ENCODE measurements at places on chromosomes 2 and 18. TPM values are rescaled to one million over a fixed set of nuclear protein-coding genes. Genes with fewer than 3 reads are reported as not detected.

- no peak for DNase-seq
Observed at GRCh38 chr2:71669628-71670429, 216.5 kb downstream of the DYSF start.

GRCh38 chr2:219384083-219384713, 3.5 kb downstream of the DNPEP start:
- no peak for DNase-seq

DNA sequence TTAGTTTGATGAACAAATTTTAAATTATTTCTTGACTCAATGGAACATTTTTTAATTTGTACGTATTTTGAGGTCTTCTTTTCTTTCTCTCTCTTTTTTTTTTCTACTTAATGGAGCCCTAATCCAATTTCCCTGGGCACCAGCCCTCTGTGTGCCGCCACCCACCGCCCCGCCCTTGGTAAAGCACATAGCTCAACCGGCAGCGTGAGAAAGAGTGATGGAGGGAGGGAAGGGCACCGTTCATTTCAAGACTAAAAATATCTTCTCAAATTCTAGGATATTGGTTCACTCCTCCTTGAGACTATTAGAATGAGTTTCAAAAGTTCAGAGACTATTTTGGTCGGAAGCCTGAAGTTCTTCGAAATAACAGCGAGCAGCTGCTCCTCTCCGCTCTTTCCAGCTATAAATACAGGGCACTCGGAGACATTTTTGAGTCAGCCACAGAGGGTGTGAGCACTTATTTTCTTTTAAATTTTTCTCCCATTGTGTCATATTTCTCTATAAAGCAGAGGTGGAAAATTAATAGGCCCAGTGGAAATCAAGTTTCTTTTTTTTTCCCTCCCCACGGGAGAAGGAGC, 731.7 kb upstream of the ID2 start:
- DNase-seq: no peak

GRCh38 chr2:97691166-97691565, 21.7 kb downstream of the C2orf92 start:
- DNase-seq: no peak

GRCh38 chr2:62382757-62383156, 123.2 kb downstream of the TMEM17 start:
- peak; percentile 7 for DNase-seq

- DNase-seq: no peak
Observed at GRCh38 chr18:36590621-36591580, 237.9 kb downstream of the TPGS2 start.

DNA sequence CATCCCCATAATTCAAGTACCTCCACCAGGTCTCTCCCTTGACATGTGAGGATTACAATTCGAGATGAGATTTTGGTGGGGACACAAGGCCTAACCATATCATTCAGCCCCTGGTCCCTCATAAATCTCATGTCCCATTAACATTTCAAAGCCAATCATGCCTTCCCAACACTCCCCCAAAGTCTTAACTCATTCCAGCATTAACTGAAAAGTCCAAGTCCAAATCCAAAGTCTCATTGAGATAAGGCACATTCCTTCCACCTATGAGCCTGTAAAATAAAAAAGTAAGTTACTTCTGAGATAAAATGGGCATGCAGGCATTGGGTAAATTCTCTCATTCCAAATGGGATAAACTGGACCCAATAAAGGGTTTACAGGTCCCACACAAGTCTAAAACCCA, 849.7 kb downstream of the BCL11A start:
- DNase-seq: no peak

GRCh38 chr2:111100087-111100764, 20.5 kb upstream of the BCL2L11 start:
- no peak for DNase-seq

DNA sequence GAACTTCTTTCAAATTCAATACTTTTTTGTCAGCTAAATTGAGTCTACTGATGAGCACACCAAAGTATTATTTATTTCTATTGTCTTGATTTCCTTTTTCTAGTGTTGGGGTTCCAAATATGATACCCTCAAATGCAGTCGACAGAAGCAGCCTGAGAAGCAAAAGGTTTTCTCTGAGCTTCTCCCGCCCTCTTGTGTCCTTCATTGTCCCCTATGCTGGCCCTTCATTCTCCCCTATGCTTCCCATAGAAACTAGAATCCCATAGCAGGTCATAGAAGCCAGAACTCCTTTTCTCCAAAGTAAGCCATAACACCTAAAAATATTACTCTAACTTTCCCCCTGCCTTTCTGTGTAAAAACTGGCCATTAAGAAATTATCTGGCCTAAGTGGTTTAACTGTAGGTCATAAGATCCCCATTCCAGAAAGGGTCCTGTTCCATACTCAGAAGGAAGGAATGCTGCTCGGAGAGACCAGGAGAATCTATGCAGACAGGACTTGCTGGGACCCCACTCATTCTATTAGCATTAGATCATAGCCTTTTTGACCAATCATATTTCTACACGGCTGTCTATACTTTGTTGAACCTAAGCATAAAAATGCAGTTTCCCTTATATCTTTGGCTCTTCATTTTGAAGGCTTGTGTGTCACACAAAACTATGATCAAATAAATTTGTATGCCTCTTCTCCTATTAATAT, 764.6 kb upstream of the PKDCC start:
- no peak for DNase-seq

DNA sequence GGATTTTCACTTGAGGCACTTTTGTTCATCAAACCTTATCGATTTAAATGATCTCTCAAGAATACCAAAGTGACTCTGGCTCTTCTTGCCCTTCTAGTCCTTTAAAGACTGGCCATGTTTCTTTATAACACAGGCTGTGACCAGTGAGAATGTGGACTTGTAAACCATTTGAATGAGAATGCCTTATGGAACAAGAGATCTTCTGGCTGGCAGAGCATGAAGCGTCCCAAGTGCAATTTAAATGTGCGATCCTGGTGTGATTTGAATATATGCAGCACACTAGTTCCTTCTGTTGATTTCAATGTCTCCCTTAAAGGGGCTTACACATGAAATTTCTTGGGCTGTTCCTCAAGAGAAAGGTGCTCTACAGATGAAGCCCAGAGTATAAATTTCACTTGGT, 262.4 kb upstream of the CCDC68 start:
- DNase-seq: no peak

DNA sequence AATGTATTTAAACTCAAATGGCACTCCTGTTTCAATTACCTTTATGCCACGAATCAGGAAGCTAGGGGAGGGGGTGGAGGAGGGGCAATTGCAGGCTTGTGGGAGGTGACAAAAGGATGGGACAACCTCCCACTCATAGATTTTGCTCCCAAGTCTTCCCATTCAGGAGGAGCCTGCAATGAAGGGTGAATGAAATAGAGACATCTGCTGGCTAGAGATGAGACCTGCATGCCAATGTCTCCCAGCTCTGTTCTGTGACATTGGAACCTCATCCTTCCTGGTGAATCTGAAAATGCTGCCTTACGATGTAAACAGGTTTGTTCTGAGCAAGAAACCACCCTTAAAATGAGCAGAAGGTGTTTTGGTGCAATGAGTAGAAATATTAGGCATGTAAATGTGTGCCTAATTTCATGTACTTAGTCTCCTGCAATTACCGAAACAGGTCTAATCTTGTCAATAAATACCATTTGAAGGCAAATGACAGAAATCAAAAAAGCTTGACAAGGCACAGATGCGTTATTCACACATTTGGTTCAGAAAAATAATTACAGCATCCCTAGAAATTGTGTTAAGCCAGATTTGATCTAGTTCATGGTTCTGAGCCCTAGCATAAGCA, 2.7 kb upstream of the PID1 start:
- DNase-seq: peak; percentile 30

DNA sequence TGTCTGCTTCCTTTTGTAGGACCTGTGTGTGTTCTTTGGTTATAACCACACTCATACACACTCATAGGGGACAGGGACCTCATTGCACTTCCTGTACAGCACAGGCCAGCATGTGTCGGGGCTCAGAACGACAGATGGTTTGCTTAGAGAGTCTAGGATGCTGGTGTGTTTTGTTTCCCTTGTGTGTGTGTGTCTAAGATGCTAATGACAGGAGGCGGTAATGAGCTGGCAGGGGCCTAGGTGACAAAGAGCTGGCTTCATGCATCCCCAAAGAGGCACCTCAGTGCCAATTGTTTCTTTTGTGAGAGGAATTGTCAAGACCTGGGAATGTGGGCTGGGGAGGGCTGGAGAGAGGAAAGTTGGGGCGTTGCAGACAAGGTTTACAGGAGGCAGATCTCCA, 66.6 kb downstream of the CELF4 start:
- no peak for DNase-seq

GRCh38 chr2:196314780-196315179, 143.4 kb upstream of the STK17B start:
- no peak for DNase-seq

DNA sequence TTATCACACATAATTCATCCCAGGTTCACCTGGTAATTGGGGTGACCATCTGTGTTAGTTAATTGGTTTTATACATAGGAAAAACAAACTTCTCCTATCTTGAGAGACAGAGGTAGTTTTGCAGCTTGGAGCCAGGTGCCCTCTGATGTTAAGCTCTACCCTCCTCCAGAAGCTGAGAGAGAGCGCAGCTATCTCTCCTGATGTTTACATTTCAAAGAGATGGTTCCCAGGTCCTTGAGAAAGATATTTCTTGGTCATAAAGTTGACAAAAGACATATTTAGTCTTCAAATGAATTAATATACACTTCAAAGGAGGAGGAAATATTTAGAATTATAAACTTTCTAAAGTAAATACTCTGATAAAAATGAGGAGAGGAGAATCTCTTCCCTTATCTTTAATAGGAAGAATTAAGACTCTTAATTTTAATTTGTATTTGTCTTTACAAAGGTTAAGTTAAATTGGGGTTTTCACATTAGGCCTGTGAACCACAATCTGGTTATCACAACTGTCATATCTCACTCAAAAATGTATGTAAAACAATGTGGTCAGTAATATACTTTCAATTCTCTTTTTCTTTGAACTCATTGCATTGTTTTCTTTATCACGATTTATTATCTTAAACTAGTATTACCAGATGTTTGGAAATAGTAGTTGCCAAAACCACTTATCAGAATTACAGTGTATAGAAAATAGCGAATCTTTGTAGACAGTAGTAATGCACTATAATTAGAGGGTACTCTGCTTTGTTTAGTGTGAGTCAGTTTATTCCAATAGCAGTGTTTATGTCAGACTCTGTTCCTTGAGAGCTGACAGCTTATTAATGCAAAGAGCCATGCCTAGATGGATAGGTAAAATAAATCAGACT, 26.8 kb downstream of the SERPINB4 start:
- DNase-seq: no peak

DNA sequence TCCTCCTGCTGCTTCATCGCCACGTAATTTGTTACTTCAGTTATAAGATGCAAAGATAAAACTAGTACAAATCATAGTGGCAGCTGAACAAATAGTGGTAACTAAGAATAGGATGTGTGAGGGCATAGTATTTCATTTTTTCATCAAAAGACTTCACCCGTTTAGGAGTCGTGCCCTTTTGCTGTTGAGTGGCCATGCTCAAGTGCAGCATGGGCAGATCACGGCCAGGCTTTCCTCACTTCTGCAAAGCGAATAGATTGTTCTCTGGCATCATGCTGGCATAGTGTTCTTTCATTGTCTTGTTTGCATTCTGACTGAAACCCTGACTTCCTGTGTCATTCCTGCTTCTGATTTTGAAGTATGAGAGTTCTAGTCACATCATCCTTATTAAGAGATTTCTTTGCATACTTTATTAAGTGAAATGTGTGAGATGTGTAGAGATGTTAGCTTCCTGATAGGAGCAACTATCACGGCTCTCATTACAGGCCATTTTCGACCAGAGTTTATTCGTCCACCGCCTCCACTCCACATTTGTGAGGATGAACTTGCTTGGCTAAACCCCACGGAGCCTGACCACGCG, 11.8 kb downstream of the CNOT11 start:
- DNase-seq: no peak

Gene POTEI
- not detected for total RNA-seq

Gene CYP26B1
- 24.2 TPM for total RNA-seq

Gene DLX2
- total RNA-seq: not detected

Gene POTEC
- total RNA-seq: not detected

Gene CCBE1
- total RNA-seq: 0.34 TPM

Gene SERPINB2
- total RNA-seq: 0.22 TPM

Gene RGPD4
- not detected for total RNA-seq

All from thyroid gland (tissue), 4 donors.